ENCODE measurements at places on chromosomes 3 and 15.

DNA sequence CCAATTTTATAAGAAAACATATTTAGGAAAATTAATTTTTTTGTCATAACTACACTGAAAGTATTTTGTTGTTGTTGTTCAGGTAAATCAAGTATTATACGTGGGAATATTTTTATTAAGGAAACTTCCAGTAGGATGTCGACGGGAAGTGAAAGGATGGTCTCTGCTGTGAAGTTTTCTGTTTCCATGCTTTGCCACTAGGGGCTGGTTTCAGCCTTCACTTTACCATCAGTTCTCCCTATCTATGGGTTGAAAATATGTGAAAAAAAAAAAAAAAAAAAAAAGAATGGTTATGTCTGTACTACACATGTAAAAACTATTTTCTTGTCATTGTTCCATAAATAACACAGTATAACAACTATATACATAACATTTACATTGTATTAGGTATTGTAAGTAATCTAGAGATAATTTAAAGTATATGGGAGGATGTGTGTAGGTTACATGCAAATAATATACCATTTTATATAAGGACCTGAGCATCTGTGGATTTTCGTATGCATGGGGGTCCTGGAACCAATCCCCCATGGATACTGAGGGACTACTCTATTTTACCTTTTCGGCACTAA lies 136.7 kb downstream of the SMAD6 start:
- DNase-seq: no peak

DNA sequence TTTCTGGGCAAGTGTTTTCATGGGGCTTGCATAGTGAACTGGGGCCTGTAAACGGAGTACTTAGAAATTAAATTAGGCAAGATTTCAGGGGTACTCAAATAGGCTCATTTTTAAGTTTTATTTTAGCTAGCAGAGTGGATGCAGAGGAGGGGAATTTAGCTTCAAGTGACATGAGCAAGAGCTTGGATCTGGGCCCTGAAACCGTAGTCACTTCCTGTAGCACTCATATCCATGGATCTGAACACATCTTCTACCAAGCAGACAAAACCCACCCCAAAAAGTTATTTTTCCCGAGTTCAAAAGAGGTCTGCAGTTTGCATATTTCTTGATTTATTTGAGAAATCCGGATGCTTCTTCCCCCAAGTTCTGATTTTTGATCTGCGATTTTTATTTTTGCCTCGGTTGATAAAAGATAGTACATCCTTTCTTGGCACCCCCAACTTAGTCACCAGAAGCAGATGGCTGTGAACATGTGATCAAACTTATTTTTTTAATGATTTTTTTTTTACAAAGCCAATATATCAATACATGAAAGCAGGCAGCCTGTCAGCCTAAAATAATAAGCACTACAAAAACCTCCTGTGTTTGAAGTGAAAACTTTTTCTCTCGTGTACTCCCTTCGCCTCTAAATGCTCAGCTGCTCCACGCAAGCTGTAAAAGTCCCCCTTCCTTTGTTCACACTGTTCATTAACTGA lies 36.6 kb upstream of the STT3B start:
- DNase-seq: no peak

DNA sequence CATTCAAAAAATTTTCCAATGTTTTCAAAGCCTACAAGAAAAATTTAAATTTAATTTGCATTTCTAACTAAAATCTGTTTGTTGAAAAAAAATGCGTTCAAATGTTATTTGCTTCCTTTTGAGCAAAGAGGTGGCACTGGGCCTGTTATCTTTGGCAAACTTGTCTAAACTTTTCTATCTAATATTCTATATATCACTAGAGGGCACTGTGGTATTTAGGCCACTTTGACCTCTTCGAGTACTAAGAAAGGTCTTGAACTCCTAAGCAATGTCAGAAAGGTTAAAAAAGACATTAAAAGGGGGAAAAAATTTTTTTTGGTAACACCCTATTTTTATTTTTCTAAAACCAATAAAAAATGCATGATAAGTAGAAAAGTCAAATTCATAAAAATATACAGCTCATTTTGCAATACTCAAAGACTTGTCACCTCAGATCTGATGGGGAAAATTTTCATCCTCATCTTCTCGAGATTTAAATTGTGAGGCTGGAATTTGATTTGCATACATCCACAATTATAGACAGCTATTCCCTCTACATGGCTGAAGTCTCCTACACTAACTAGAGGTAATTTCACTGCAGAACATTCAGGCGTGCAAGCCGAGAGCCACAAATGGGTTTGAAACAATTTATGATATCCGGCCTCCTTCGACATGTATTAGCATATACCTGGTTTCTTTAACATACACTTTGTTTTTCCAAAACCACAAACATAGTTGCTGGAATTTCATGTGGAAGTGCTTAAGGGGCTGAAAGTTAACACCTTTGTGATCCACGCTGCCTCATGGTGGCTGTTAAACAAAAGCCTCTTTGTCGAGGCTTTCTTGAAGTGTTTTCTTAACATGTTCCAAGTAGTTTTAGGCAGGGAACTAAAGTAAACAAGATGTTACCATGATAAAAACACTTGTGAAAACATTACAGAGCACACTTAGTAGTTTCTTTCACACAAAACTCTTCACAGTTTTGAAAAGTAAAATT lies 576.4 kb downstream of the FOXP1 start:
- no peak for DNase-seq

- DNase-seq: no peak
Observed at GRCh38 chr15:91521996-91522395, 331.5 kb upstream of the SLCO3A1 start.

GRCh38 chr3:34777386-34777785 lies 861.9 kb upstream of the ARPP21 start:
- no peak for DNase-seq

DNA sequence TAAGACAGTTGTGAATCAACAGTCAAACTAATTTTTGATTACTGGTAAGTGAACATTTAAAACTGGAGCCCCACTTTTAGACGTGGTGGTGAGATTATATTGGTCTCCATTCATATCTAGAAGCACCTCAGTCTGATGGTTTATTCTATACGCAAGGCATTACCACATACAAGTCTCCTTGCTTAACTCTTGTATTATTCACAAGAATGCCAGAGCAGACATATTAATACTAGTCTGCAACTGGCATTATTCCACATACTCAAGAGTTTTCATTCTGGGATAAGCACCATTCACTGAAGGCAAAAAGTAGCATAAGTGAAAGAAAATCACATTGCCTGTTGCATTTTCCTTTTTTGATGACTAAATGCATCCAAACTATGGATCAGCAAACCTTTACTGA lies 36.9 kb upstream of the MEIS2 start:
- DNase-seq: no peak

GRCh38 chr3:21505711-21506460 lies 245.1 kb downstream of the ZNF385D start:
- DNase-seq: no peak

DNA sequence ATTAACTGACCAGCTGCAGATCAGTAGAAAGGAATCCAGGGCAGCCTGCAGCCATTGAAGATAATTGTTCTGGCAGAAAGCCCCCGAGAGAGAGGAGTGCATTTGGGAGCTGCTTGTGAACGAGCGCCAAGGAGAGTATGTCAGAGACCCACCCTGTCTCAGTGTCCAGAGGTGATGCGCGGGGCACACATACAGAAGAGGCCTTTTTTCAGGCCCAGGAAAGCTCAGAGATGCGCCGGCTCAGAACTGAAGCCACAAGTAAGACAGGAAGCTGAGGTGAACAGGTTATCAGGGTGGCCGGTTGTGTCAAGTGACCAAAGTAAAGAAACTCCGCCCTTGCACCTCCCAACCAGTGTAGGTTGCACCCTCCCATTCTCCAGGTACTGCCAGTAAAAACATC lies 59.8 kb upstream of the HEG1 start:
- DNase-seq: no peak

GRCh38 chr3:141380279-141380678 lies 12.0 kb downstream of the ZBTB38 start:
- no peak for DNase-seq

- DNase-seq: no peak
Observed at GRCh38 chr3:157441102-157441624, 4.5 kb downstream of the PTX3 start.

GRCh38 chr3:170852324-170852723 lies 17.7 kb downstream of the RPL22L1 start:
- no peak for DNase-seq

DNA sequence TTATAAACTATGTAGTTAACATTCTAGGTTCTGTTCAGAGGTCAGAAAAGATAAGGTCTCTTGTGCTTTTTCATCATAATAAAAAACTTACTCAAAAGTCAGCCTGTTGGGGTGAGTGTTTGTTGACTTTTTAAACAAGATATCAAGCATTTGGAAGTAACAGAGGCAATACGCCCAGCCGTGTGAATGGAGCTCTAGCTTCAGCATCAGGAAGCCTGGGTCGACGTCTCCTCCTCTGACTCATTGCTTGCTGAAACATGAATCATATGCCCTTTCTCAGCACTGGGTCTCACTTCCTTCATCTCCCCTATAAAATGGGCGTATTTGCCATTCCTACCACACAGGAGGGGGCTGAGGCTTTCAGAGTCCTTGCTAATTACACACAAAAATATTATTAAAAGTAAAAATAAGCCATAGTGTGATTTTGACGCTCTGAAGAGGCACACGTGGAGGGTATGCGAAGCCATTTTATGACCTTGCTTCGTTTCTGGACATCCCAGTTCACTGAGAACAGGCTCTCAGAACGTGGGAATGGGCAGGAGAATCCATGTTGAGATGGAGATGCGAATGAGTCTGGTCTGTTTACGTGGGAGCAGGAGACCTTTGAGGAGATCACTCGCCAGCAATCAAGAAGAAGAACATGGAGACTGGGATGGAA lies 220.8 kb upstream of the TPRG1 start:
- DNase-seq: no peak

DNA sequence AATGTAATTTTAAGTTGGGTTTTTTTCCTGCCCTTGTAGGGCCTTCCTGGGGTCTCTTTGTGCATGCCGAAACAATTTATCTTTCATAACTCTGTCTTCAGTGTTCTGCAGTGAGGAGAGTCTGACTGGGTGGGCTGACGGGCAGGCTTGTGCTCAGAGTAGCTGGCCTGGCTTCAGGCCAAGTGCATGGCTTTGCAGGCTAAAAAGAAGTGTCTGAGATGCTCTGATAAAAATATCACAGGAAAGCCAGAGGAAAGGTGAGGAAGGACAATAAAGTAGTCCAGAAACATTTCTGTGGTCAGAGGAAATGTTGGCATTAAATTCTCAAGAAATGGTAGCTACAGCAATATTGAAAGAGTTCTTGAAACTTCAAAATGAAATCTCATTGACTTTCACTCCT lies 25.5 kb downstream of the ST3GAL6 start:
- no peak for DNase-seq

All from activated T-cell treated with anti-CD3 and anti-CD28 coated beads for 1 hour (primary cell).